ENCODE measurements at places on chromosomes 13 and 19. TPM values are rescaled to one million over a fixed set of nuclear protein-coding genes. Genes with fewer than 3 reads are reported as not detected.

Gene ZNF555
- total RNA-seq = 4.9 TPM

Gene ANGPTL8
- total RNA-seq = not detected

Gene ZNF714
- total RNA-seq = 11.0 TPM

Gene JSRP1
- total RNA-seq = 0.49 TPM

Gene CEACAM5
- total RNA-seq = not detected

Gene LILRB4
- total RNA-seq = not detected

Gene TMEM38A
- total RNA-seq = 4.5 TPM

Gene GIPR
- not detected for total RNA-seq

Gene ATP8B3
- 5.6 TPM for total RNA-seq

Gene USF2
- total RNA-seq = 95.7 TPM

Gene RFPL4AL1
- not detected for total RNA-seq

Gene LRP3
- 9.5 TPM for total RNA-seq

Gene PRSS57
- not detected for total RNA-seq

Gene IGFL3
- not detected for total RNA-seq

Gene ZNF528
- 21.6 TPM for total RNA-seq

Gene DNAJC3
- 132 TPM for total RNA-seq

Gene ODAD3
- total RNA-seq = 0.30 TPM

Gene HPN
- total RNA-seq = not detected

Gene ADGRE1
- not detected for total RNA-seq

Gene ALOX5AP
- total RNA-seq = 0.83 TPM

Gene SYMPK
- total RNA-seq = 77.4 TPM

Gene ZNF296
- total RNA-seq = 2.0 TPM

Gene NKPD1
- 0.09 TPM for total RNA-seq

Gene KLK2
- total RNA-seq = not detected

Gene CEACAM21
- not detected for total RNA-seq

Gene CYP4F12
- total RNA-seq = 0.56 TPM

Gene TEX101
- not detected for total RNA-seq

Gene OR7D2
- total RNA-seq = not detected

Gene KLK1
- 0.88 TPM for total RNA-seq

Gene LILRA2
- total RNA-seq = not detected

Gene LGALS14
- total RNA-seq = not detected

Gene CCDC70
- not detected for total RNA-seq

Gene VSTM2B
- not detected for total RNA-seq

Gene F10
- not detected for total RNA-seq

Gene CDX2
- not detected for total RNA-seq

Gene ZNF414
- 27.2 TPM for total RNA-seq

Gene KL
- not detected for total RNA-seq

Gene APLP1
- total RNA-seq = 1.3 TPM

Gene CAPN12
- not detected for total RNA-seq

Gene EDNRB
- total RNA-seq = not detected

Gene SERPINE3
- not detected for total RNA-seq

Gene BLOC1S3
- 18.1 TPM for total RNA-seq

Gene ARHGAP45
- total RNA-seq = 15.3 TPM

Gene ZFR2
- not detected for total RNA-seq

Gene ZNF726
- total RNA-seq = 1.0 TPM

Gene LGALS4
- 0.61 TPM for total RNA-seq

Gene BICRA
- 13.1 TPM for total RNA-seq

Gene KRTDAP
- total RNA-seq = not detected

Gene NOTCH3
- total RNA-seq = 7.7 TPM

Gene PRR12
- 19.0 TPM for total RNA-seq
